ENCODE measurements at places on chromosomes 2 and 18.

- no peak for DNase-seq
Measured at GRCh38 chr18:54268751-54269150, 566 bp upstream of the POLI start.

GRCh38 chr18:321865-322467 lies 54.1 kb upstream of the THOC1 start:
- DNase-seq, result no peak

DNA sequence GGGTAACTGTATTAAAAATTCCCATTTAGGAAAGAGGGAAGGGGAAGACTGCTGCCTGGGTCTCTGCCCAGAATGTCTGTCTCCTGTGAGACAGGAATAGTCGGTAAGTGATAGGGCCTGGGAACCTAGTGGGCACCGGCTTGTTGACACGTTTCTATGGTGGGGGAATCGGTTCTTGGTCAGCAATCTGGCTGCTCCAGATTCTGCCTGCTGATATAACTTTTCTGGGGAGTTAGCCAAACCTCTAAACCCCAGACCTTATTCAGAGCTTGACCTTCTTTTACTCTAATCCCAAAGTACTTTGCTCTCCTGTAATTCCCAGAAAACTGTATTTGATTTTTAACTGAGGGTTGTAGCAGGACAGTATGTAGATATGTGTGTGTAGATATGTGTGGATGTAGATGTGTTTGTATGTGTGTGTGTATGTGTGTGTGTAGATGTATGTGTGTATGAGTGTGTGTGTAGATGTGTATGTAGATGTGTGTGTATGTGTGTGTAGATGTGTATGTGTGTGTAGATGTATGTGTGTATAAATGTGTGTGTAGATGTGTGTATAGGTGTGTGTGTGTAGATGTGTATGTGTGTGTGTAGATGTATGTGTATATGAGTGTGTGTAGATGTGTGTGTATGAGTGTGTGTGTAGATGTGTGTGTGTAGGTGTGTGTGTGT lies 61.8 kb upstream of the TXNDC2 start:
- no peak for DNase-seq

DNA sequence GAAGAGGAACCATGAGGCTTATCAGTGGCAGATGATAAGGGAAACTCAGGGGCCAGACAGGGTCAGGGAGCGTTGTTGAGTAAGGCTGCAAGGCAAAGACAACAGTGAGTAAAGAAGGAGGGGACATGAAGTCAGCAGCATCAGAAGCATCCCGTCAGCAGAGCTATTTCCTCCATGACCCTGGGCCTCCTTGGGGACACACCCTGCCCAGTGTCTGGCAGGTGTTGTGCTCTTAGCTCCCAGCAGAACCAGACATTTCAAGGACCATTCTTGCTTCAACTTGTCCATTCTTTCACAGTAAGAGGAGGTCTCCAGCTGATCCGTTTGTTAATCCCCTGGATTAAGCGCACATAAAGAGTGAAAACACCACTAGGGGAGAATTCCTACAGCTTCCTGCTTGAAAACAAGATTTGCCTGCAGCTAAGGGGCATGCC lies 88.7 kb upstream of the MEIS1 start:
- DNase-seq, result no peak

GRCh38 chr2:45897842-45898241 lies 246.4 kb downstream of the PRKCE start:
- no peak for DNase-seq

- no peak for DNase-seq
Measured at GRCh38 chr2:180985771-180986395, 5.5 kb downstream of the UBE2E3 start.

DNA sequence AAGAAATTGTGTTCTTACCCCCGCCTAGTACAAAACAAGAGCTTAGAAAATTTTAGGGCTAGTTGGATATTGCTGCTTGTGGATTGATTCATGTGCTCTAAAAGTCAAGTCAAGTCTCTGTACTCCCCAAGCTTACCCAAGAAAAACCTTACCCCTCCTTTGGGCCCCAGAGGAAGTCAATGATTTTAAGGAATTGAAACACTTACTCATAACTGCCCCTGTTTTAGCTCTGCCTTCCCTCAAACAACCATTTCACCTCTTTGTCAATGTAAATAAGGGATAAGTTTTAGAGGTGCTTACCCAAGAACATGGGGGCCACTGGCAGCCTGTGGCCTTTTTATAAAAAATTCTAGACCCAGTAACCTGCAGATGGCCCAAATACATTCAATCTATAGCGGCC lies 136.6 kb upstream of the RMP24 start:
- no peak for DNase-seq

DNA sequence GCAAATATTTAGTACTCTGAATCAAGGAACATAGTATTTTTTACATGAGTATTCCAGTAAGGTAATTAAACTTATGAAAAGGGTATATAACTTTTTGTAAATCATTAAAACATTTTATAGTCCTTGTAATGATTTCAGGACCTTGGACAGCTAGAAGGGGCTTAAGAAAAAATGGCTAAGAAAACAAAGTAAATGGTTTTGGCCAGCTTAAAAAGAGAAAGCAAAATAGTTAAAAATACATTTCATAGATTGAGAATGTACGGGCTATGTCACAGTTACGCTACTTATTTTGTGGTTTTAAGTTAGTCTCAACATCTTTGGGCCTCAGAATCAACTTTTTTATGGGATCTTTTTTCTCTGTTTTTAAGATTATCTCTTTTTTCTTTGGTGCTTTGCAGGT lies 26.7 kb downstream of the POLI start:
- no peak for DNase-seq

DNA sequence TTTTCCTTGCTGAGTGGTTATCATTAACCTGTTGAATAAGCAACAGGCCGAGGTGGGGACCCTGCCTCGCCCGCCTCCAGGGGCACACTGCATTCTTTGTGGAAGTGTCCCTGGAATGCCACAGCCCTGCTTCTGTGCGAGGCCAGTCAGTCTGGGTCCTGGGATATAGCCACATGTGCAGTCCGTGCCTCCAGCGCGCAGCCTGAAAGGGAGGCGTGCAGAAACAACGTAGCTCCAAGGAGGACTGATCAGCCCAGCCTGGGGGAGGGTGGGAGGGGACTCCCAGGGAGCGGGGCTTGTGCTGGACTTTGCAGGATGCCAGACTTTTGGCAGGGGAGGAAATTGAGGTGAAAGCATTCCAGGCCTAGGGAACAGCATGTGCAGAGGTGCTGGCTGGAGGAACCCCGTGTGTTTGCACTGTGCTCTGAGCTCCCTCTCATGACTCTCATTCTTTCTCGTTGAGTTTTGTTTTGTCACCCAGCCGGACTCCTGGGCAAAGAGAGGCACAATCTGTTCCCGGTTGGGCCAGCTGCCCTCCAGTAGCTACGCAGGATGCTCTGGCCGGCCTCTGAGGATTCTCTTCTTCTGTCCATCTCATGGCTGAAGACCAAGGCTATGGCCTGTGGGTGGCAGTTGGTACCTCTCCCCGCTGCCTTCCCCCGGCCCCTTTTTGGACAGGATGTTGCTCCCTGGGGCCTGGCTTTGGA lies 39.7 kb downstream of the HPCAL1 start:
- DNase-seq, result no peak

- no peak for DNase-seq
Measured at GRCh38 chr18:54690198-54690597, 99.2 kb downstream of the DYNAP start.

DNA sequence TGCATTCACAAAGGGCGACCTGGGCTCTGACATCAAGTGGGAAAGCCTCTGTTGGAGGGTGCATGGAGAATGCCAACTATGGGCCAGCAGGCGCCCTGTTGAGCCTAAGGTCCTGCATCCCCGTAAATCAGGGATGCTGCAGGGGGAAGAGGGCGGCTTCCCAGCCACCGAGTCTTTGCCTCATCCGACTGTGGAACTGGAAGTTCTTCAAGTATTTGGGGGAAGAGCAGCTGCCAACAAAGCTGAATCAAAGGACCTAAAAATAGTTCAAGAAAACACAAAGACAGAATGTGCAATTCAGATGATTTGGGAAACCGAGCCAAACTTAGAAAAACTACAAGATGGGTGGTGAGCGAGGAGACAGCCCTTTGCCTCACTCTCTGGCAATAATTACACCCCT lies 281.1 kb upstream of the MGAT5 start:
- DNase-seq, result no peak

- DNase-seq, result no peak
Measured at GRCh38 chr18:78978349-78979055, 1.1 kb upstream of the SALL3 start.

- no peak for DNase-seq
Measured at GRCh38 chr2:3079466-3079865, 298.2 kb downstream of the EIPR1 start.

DNA sequence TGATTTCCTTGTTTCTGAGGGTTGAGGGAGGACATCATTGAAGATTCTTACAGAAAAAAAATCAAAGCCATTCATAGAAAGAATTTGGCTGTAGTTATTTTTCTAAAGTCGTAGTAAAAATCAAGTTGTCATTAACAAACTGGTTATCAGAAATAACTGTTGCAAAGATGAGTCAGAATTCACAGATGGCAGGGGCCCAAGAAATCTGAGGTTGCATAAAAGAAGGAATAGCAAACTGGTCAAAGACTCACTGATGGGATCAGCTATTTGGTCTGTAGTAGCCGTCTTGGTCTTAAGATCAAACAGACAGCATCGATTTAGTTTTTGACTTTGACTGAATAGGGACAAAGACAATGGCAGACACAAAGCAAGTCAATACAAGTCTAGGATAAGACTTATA lies 334.3 kb downstream of the FIGN start:
- DNase-seq, result no peak

GRCh38 chr2:175580652-175581051 lies 399.1 kb upstream of the ATP5MC3 start:
- DNase-seq, result no peak

DNA sequence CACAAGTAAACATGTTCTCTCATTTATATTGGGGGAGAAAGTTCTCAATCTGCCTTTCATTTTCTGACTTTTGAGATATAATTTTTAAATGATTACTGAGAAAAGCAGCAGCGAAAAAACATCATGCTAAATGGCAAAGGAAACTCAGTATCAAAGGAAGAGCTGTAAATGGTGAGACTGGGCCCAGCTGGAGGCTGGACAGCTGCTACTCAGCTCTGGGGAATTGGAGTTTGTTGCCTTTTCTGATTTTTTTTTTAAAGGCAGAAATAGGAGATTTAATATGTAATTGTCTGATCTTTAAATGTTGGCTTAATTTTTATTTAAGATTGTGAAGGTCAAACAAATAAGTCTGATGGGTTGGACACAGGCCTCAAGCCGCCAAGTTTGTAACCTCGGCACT lies 137.1 kb upstream of the TACR1 start:
- no peak for DNase-seq

GRCh38 chr2:37775908-37776250 lies 104.4 kb upstream of the CDC42EP3 start:
- no peak for DNase-seq

DNA sequence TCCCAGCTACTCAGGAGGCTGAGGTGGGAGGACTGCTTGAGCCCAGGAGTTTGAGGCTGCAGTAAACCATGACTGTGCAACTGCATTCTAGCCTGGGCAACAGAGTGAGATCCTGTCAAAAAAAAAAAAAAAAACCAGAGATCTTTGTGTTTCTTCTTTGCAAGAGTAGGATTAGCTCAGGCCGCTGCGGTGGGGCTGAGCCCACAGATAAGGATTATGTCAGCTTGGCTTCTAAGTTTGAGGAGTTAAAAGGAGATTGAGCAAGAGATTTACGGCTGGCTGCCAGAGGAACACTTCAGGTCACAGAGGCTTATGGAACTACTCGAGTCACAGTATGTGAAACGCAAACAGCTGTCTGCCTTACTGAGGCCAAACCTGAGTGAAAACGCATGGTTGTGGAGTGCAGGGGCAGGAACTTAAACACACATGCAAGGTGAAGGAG lies 146.7 kb upstream of the L3MBTL4 start:
- no peak for DNase-seq

GRCh38 chr18:58723810-58724602 lies 52.7 kb downstream of the MALT1 start:
- no peak for DNase-seq

- DNase-seq, result no peak
Measured at GRCh38 chr2:153106802-153107477, 371.6 kb downstream of the RPRM start.

- no peak for DNase-seq
Measured at GRCh38 chr18:49016648-49017539, 66.1 kb upstream of the SMAD7 start.

GRCh38 chr18:53790786-53791185 lies 433.7 kb downstream of the MBD2 start:
- no peak for DNase-seq

DNA sequence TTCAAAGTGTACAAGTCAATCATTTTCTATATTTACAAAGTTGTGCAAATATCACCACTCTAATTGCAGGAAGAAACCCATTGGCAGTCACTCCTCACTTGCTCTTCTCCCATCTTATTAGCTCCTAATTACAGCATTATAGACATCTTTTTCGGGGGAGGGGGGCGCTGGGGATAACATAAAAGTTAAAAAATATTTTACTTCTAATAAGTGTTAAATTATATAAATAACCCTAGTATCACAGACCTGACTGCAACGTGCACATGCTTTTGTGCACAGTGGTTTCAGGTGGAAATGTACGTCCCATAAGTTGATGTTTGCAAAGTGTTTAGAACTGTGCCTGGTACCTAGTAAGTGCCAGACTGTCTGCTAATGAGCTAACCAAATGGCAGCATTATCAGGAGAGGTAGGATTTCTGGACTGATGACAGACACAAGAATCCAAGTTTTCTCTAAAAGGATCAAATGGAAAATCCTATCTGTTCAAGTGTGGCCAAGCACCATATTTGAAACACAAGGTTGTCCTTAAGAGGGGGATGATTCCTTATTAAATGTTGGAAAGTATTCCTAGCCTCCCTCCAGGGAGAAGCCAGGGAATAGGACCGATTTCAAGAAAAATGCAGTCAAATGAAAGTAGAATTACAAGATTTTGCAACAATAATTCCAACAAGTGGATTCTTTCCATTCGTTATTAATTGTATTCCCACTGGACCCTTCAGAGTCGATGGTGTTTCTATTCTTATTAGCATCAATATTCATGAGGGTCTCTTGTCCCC lies 70.0 kb downstream of the ACKR3 start:
- no peak for DNase-seq

- no peak for DNase-seq
Measured at GRCh38 chr2:126715576-126716406, 59.8 kb downstream of the GYPC start.

- no peak for DNase-seq
Measured at GRCh38 chr2:200747668-200748618, 63.8 kb upstream of the BZW1 start.

- DNase-seq, result no peak
Measured at GRCh38 chr18:22668496-22668895, 250.8 kb upstream of the CTAGE1 start.

DNA sequence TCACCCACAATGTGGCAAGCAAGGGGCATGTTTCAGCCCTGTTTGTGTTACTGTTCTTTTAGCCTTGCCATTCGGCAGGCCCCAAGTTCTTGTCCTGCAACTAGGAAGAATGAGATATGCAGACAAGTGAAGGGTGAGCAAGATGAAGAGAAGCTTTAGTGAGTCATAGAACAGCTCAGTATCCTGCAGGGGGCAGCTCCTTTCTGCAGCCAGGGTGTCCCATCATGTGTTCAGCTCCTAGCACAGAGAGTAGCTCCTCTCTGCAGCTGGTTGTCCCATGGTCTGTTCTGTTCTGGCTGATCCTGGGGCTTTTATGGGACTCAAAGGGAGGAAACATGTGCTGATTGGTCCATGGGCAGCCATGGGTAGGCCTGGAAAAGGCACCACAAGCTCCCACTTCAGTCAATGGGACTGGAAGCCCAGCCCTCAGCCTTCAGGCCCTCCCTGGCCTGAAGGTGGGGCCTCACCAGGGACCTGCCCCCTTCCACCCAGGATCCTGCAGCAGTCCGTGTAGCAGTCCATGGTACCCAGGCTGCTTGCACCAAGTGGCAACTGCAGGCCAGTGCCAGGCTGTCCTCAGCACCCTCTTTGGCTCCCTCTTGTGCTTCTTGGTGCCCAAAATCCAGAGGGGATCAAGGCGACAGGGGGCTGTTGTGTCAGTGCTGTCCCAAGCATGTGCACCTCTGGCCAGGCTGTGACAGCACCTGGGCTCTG lies 326.4 kb downstream of the NR4A2 start:
- no peak for DNase-seq
